ENCODE measurements at places on chromosomes 4 and X.

- no peak for DNase-seq
These were observed 11.5 kb downstream of the SH3RF1 start for GRCh38 chr4:169259271-169259670.

GRCh38 chr4:83208371-83209365 is 75.9 kb downstream of the COQ2 start:
- DNase-seq: no peak

GRCh38 chrX:15645266-15645665 is 19.3 kb downstream of the CLTRN start:
- DNase-seq: no peak

DNA sequence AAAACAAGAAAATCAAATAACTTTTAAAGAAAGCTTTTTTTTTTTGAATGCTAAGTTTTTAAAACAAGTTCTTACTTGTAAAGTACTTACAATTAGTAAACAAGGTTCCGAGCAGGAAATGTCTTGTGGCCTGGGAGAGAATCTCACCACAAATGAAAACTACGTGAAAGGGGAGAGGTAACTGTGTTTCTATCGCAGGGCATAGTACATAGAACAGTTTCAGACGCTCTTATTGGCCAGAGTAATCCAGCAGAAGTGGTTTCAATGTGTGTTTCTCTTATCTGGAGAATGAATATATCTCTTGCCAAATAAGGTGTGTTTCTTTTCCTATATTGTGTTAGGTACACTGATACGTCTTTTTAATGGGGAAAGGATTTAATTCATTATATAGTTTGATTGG is at the start of gene PLAC8:
TSS of gene PLAC8 (minus strand) at position 154 of the 400 bp plus-strand sequence. CDS start 6,808 bp downstream, outside the sequence.
- no peak for DNase-seq

DNA sequence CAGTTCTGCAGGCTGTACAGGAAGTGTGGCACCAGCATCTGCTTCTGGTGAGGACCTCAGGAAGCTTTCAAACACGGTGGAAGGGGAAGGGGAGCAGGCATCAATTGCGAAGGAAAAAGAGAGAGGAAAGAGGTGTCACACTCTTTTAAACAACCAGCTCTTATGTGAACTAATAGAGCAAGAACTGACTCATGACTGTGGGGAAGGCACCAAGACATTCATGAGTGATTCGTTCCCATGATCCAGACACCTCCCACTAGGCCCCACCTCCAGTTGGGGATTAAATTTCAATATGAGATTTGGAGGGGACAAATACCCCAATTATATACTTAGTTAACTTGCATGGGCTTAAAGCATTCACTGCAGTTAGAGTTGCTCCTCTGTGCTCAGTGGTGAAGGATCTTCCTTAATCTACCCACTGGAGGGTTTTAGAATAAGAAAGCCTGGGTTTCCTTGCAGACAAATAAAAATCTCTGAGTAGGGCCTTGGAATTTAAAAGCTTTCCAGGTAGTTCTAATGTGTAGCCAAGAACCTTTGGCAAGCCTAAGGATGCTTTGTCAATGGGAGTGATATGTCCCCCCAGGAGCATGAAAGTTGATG is 60.0 kb downstream of the SYNPO2 start:
- no peak for DNase-seq

DNA sequence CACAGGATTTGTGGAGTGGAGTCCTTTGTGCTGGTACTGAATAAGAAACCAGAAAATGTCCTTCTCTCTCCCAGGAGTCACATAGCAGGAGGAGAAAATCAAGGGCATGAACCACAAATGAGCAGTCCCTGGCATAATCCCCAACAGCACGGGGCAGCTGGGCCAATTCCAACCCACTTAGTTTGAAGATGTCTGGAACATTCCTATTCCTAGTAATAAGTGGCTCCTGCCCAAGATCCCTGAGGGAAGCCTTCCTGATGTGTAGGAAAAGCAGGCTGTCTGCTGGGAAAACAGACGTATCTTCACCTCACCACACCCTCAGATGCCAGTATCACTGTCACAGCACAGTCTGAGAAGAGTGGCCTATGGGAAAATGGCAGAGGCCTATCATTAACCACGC is 182.8 kb upstream of the MAP3K15 start:
- no peak for DNase-seq

DNA sequence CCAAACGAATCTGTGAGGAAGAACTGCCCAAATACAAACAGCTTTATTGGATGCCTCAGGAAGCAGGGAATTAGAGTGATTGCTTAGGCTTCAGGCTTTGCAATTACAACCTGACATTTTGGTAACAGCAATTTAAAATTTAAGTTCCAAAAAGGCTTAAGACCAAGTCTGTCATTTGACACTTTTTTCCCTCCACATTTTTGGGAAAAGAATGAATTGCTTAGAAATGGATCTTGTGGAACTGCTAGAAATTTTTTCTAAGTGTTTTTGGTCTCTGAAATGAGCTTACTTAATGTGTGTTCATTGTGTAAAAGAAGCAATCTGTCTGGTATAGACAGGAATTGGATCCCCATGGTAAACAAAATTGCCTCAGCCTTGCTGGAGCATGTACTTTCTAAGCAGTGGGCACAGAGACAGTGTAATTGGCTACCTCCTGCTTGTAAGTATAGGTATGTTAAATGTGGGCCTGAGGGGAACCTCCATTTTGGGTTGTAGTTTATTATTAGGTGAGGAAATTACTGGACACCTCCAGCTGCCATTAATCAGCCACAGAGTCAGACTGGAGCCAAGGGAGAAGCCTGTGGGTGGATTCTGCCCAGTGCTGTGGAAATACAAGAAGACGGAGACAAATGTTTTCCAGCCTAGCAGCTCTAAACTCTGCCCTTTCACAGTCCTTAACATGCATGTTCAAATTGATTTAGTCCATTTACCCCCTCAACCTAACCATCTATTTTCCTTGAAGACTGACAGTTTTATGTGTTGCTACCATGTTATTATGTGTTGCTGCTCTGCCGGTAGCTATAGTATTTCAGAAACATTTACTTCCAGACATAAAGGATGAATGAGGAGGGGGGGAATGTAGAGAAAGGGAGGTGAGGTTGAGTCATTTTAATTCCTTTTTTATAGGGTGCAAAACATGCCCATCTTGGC is 473.0 kb downstream of the SPRY1 start:
- no peak for DNase-seq

DNA sequence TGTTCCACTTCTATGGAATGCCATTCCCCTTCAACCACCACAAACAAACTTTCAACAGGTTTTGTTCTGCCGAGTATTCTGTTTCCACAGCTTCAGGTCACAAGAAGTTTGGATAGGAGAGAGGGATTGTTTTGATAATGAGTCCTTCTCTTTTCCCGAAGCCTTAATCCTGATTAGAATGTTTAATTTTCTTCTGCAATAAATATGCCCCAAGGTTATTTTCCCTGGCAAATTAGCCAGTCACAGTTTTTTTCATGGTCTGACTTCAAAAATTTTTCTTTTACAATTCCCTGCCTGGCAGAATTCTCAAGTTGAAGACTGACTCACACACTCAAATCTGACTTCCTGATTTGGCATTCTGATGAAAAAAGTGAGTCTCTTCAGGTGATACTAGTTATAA is 33.1 kb upstream of the EDNRA start:
- no peak for DNase-seq

GRCh38 chr4:25377572-25378436 is 741 bp downstream of the ANAPC4 start:
- no peak for DNase-seq

DNA sequence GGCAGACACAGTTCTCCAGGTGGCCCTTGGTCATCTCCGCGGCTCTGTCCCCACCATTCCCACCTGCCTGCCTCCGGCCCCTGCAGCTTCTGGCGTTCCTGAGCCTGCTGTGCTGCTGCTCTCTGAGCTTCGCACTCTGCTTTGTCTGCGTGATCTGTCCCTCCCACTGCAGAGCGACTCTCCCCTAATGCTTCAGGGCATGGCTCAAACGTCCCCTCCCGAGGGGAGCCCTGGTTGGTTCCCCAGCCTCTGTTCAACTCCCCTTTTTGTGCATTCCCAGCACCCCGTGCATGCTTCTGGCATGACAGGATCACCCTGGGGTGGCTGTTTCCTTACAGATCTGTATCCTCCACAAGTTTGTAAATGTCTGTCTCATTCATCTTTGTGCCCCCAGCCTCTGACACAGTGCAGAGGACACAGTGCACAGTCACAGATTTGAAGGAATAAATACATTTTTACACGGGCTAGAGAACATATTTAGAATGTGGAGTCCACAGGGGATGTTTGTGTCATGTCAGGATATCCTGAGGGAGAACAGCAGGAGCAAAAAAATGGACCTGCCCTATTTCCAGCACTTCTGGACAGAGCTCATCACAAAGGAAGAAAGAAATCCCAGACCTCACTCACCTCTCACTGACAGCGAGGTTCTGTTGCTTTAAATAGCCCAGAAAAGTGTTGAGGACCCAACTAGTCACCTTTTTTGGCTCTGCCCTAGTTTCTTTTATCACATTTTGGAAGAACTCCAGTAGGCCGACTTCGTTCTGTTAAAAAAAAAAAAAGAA is 72.6 kb downstream of the GATB start:
- DNase-seq: no peak

DNA sequence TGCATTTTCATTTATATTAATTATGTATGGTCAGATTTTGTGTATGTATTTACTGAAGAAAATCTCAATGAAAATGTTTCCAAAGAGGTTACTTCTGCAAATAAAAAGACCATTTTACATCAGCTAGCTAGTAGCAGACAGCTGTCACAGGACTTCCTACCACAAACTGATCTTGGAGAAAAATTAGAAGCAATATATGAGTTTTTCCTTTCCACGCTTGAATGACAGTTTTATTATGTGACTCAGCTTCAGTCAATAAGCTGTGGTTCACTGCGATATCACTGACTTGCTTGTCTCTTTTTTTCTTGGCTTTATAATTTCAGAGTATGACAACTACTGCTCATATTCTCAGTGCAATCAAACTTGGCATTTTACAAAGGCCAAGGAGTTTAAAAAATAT is 787.4 kb upstream of the GALNTL6 start:
- no peak for DNase-seq

DNA sequence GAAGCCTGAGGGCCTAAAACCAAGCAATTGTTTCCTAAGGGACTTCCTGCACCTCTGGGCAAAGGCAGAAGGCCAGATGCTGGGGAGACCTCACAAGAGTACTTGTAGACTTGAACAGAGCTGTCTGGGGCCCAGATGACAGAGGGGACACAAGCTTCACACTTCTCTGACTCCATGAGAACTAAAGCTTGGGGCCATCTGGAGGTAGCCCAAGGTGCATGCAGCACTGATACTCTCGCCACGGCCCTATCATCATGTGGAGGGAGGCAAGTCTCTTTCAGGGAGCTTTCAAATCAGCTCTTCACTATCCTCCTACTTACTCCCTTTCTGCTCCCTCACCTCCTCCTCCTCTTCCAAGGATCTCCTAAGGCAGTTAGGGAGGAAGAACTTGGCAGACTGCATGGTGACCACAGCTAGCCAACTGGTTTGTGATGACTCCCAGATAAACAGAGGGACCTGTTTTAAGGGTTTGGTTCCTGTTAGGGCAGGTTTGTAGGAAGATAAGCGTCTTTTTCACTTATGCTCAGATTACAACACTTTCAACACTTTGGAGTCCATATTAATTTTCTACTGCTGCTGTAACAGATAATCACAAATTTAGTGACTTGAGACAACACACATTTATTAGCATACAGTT is 23.8 kb downstream of the MSL3 start:
- DNase-seq: no peak

DNA sequence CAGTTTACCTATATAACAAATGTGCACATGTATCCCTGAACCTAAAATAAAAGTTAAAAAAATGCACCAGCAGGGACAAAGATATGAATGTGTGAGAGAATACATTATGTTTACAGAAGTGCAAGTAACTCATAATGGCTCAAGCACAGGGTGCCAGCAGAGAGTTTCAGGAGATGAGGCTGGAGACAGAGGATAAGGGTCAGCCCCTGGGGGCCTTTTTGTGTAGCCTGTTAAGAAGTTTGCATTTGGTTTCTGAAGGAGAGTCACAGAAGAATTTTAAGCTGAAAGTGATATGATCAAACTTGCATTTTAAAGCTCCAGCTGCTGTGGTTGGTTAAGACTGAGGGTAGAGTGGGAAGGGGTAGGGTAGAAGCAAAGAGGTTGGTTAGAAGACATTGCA is 48.6 kb upstream of the CAPN6 start:
- DNase-seq: no peak

DNA sequence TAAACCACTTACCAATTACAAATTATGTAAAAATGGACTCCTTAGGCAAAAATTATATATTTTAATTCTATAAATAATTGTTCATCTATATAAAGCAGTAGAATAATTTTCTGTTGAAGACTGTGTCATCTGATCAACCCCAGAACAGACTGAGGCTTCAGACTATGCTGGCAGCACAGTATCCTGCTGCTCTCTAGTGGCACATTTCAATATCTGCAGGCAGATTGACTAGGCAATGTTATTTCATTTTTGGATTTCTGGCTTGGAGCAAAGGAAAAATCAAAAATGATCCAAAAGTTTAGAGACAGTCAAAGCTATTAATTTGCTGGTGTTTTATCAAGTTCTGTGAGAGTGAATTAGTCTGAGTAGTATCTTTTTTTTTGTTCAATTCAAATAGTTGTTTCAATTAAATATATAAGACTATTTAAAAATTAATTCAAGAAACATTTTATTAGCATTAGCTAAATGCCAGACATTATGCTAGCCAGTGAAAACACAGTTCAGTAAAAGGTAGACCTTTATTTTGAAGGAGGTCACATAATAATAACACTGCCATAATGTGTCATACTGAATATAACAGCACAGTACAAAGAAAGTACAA is 21.3 kb upstream of the SULT1E1 start:
- no peak for DNase-seq

DNA sequence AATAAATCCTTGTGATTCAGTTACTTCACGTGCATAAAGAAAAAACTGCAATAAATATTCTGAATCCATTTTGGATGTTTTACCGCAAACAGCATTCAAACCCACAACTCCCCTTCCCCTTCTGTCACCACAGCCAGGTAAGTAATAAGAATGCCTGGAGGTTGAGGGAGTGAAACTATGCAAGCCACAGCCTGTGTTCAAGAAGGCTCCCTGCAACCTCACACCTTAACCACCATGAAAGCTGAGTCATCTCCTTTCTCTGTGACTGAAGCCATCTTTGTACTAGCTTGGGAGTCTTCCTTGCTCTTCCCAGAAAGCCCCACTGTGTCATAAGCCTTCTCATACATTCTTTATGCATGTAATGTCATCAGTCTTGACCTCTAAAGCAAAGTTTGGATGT is 297.0 kb upstream of the PUDP start:
- DNase-seq: no peak

- DNase-seq: no peak
These were observed 62.9 kb downstream of the RHOXF2B start for GRCh38 chrX:120014354-120015130.

- DNase-seq: no peak
These were observed 14.1 kb downstream of the TNIP3 start for GRCh38 chr4:121150003-121150402.

DNA sequence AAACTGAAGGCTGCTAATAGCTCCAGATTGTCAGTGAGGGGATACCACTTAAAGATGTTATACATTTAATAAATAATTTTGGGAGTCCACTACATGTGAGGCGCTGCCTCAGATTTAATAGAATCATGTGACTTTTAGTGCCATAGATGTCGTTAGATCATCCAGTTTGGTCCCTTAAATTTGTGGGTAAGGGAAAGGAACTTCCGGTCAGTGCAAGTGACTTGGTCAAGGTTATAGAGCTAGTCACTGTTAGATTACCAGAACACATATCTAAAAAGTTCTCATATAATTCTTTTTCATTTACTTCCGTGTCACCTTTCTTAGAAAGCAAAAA is 529 bp upstream of the UBA6 start:
- no peak for DNase-seq
